ENCODE measurements at places on chromosomes 4 and X. TPM values are rescaled to one million over a fixed set of nuclear protein-coding genes. Genes with fewer than 3 reads are reported as not detected.

DNA sequence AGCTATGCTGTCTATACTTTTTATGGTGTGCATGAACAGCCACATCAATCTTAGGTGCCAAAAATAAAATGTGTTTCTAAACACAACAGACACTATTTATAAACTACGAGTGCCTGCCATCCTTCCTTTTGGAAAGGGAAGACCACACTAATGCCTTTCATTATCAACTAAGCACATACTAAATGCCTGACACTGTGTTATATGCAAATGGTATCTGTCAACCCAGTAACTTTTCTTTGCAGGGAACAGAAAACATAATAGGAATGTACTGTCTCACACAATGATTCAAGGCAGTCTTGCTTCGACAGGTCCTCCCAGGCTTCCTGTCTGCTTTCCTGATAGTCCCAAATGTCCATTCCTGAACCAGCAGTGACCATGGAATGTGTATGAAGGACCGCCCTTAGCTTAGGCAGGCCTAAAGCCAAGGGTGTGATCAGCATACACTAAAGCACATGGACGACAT, 43.8 kb downstream of the ADGRA3 start:
- DNase-seq = no peak
- no peaks in the 10 kb centered on the region for H3K27me3 ChIP-seq
- H3K4me3 ChIP-seq = no peak overlapping the region
- H3K27ac ChIP-seq = no peak overlapping the region
- H3K4me1 ChIP-seq = no peaks in the 10 kb centered on the region

- no peak overlapping the region for H3K27ac ChIP-seq
- no peak for DNase-seq
- no peaks in the 10 kb centered on the region for H3K27me3 ChIP-seq
- no peaks in the 10 kb centered on the region for H3K36me3 ChIP-seq
These were observed 630.5 kb upstream of the IGFBP7 start for GRCh38 chr4:57740625-57741190.

GRCh38 chr4:176291748-176292147, 22.7 kb upstream of the ASB5 start:
- H3K4me1 ChIP-seq = no peaks in the 10 kb centered on the region
- no peaks in the 10 kb centered on the region for H3K27me3 ChIP-seq
- H3K27ac ChIP-seq = no peak overlapping the region
- DNase-seq = no peak
- H3K36me3 ChIP-seq = no peaks in the 10 kb centered on the region

GRCh38 chr4:128757712-128758111, 51.8 kb upstream of the JADE1 start:
- no peak overlapping the region for H3K4me3 ChIP-seq
- H3K36me3 ChIP-seq = no peaks in the 10 kb centered on the region
- no peaks in the 10 kb centered on the region for H3K27me3 ChIP-seq

DNA sequence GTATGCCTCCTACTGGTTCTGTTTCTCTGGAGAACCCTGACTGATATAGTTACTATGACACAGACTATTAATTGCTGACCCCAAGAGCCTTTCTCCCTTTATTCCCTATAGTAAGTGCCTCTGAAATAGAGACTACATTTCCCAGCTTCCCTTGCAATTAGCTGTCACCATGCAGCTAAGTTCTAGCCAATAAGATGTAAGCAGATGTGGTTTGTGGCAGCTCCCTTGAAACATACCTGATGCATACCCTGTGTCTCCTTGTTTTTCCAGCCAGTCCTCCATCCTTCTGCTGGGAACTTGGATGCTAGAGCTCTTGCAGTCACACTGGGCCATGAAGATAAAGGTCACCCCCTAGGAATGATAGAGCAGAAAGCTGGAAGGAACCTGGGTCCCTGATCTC, 9.7 kb upstream of the TMEM165 start:
- no peaks in the 10 kb centered on the region for H3K27me3 ChIP-seq
- no peak overlapping the region for H3K4me3 ChIP-seq
- no peak overlapping the region for H3K27ac ChIP-seq
- no peaks in the 10 kb centered on the region for H3K36me3 ChIP-seq
- H3K4me1 ChIP-seq = no peaks in the 10 kb centered on the region

STEEP1 gene
- 57.1 TPM for total RNA-seq

GRCh38 chrX:40671126-40671525, 23.8 kb upstream of the CXorf38 start:
- H3K4me3 ChIP-seq = no peak overlapping the region
- H3K4me1 ChIP-seq = peaks cover 13% of the 10 kb centered on the region
- H3K36me3 ChIP-seq = peaks cover 52% of the 10 kb centered on the region
- H3K27me3 ChIP-seq = no peaks in the 10 kb centered on the region
- H3K27ac ChIP-seq = no peak overlapping the region

IDH3G gene
- total RNA-seq = 49.5 TPM

DNA sequence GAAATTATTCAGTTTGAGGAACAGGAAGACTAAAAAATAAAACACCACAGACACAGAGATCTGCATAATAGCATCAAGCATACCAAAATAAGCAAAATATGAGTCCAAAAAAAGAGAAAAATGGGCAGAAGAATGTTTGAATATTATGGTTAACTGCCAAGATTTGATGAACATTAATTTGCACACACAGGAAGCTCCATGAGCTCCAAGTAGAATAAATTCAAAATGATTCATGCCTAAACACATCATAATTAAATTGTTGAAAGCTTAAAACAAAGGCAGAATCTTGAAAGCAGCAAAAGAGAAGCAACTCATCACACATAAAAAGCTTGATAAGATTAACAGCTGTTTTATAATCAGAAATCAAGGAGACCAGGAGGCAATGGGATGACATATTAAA, 156.6 kb upstream of the ARSJ start:
- H3K27me3 ChIP-seq = no peaks in the 10 kb centered on the region
- H3K27ac ChIP-seq = no peak overlapping the region
- no peak overlapping the region for H3K4me3 ChIP-seq
- H3K36me3 ChIP-seq = no peaks in the 10 kb centered on the region

DNA sequence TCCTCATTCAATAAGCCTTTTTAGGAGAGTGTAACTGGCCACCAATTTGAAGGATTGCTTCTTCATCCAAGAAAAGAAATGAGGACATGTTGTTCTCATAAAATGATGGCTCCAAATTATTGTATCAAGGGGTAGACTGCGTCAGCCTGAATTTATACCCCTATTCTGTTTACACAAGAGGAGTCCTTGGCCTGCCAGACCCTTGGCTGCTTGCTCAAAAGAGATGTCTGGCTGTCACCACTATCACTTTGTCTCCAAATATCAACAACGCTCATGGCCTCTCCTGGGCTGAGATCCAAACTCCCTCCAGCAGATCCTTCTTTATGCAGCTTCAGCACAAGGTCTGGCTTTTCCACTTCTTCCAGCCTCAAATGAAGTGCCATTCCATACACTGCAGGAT, 127.9 kb downstream of the OR13H1 start:
- DNase-seq = peak; percentile 22
- H3K4me3 ChIP-seq = no peak overlapping the region
- no peaks in the 10 kb centered on the region for H3K36me3 ChIP-seq
- H3K27ac ChIP-seq = no peak overlapping the region

GRCh38 chr4:166594326-166594946, 639.9 kb downstream of the SPOCK3 start:
- H3K27me3 ChIP-seq = no peaks in the 10 kb centered on the region
- H3K27ac ChIP-seq = no peak overlapping the region
- H3K4me1 ChIP-seq = no peaks in the 10 kb centered on the region
- no peaks in the 10 kb centered on the region for H3K36me3 ChIP-seq

GRCh38 chrX:39479856-39480255, 617.9 kb downstream of the BCOR start:
- no peak for DNase-seq

- no peaks in the 10 kb centered on the region for H3K27me3 ChIP-seq
- DNase-seq = no peak
- no peak overlapping the region for H3K27ac ChIP-seq
- H3K4me1 ChIP-seq = no peaks in the 10 kb centered on the region
- peaks cover 20% of the 10 kb centered on the region for H3K36me3 ChIP-seq
- no peak overlapping the region for H3K4me3 ChIP-seq
These were observed 8.0 kb downstream of the IRAK1 start for GRCh38 chrX:154011376-154012335.

- no peaks in the 10 kb centered on the region for H3K4me1 ChIP-seq
- H3K27ac ChIP-seq = no peak overlapping the region
- no peak overlapping the region for H3K4me3 ChIP-seq
- H3K27me3 ChIP-seq = no peaks in the 10 kb centered on the region
- no peaks in the 10 kb centered on the region for H3K36me3 ChIP-seq
These were observed 215.1 kb upstream of the HDX start for GRCh38 chrX:84717343-84717742.
